Hypothalamus (tissue), 51 donors: ENCODE measurements at places on chromosomes 16 and 17.

DNA sequence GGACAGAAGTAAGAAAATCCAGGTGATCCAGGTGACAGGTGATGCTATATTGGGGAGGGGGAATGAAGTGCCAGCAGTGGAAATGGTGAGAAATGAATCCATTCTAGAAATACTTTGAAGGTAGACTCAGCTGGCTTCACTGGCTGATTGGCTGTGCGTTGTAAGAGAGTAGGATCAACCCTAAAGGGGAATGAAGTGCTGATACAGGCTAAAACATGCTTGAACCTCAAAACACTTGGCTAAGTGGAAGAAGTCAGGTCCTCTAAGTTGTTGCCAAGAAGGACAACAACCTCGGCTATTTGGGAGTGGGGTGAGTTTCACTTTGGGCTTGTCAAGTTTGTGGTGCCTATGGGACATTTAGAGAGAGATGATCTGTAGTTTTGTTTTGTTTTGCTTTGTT lies 24.1 kb upstream of the SCNN1B start:
- no peak for DNase-seq

GRCh38 chr16:54655121-54655590 lies 275.5 kb upstream of the IRX5 start:
- DNase-seq: no peak

DNA sequence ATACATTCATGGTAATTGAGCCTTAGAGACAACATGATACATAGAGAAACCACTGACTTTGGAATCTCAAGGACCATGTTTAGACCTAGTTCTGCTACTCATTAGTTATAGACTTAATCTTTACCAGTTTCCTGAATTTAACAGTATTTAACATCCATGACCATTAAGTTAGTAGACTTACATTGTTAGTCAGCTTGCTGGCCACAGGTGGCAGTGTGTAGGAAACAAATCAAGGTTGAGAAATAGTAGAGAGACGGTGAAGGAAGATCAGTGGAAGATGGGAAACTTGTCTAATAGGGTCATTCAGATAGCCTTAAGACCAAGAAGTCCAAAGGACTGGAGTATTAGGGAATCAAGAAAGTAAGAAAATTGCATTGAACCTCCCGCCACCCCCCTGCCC lies 31.0 kb downstream of the OMG start:
- no peak for DNase-seq

GRCh38 chr16:65372171-65372570 lies 250.3 kb upstream of the CDH11 start:
- DNase-seq: no peak

DNA sequence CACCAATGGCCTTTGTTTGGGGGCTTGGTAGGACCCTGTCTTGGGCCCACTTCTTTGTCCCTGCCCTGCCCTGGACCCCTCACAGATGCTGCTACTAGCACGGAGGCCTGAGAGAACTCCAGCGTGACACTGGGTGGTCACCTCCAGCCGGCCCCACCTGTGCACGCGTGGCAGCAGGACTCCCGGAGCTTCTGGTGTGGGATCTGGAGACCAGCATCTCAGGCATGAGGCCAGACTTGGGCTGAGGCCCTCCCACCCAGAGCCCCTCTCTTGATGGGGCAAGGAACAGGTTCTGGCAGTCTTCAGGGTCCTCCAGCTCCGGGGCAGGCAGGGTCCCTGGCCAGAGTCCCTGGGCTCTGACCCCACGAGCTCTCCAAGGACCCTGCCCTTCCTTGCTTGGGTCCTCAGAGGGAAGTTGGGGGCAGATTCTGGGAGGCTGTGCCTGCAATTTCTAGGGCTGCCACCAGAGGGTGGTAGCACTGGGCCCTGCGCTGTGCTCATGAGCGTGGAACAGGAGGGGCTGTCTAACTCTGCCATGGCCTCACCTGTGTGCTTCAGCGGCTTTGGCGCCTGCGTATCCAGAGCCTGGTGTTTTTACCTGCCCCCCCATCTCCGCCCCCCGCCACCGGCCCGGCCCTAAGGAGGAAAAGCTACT lies 3.1 kb upstream of the BAIAP3 start:
- DNase-seq: no peak

DNA sequence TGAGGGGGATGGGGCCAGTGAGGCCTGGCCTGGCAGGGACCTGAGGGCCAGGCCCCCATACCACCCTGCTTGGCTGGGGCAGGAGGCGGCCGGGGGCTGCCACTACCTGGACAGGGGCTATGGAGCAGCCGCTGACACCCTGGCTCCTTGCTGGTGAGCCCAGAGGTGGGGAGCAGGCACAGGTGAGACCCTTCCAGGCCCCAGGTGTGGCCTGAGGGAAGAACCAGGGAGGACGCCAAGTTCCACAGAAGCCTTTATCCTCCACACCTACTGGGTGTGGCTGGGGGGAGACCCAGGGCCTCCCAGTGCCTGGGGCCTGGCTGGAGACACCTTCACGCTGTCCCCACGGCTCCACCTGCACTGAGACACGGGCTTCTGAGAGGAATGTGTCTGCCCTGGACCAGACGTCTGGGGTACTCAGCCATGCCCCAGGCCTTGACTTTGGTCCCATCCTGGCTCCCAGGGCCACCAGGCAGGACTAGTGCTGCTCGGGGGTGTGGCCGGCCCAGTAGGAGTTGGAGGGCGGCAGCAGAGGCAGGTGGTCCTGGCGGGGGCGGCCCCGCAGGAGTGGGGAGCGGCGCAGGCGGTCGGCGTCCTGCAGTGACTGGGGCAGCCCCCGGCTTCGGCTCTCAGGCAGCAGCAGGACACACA lies 4.7 kb downstream of the SLC22A31 start:
- DNase-seq: no peak

DNA sequence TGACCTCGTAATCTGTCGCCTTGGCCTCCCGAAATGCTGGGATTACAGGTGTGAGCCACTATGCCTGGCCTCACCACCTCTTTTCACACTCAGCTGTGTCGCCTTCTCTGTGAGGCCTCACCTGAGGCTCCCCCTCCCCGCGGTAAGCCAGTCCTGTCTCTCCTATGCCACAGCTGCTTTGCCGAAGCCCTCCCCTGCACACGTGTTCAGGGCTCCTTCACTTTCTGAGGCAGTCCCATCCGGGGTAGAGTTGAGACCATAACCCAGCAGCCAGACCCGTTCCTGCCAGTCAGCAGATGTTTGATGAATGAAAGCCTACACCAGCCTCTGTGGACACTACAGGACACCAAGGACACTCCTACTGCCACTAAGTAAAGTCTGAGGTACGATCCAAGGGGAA lies 10.6 kb downstream of the USP7 start:
- no peak for DNase-seq

DNA sequence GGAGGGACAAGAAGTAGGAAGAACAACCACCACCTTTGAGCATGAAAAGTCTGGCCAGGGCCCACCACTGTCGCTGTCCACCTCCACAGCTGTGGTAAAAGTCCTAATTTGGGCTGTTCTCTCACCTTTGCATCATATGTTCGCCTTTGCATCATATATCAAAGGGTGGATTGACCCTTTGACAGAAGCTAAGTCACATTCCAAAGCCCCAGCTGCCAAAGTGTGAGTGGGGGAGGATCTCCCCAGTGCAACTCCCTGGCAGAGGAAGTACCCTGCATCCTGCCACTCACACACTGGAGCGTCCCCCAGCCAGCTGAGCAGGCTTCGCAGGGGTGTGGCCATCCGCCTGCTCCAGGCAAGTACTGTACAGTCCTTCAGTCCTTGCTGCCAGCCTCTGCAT lies 12.7 kb upstream of the SPECC1 start:
- DNase-seq: no peak

- no peak for DNase-seq
Observed at GRCh38 chr17:79802736-79803420, 6.0 kb upstream of the CBX8 start.

- no peak for DNase-seq
Observed at GRCh38 chr17:56751145-56751738, 82.5 kb downstream of the C17orf67 start.

- no peak for DNase-seq
Observed at GRCh38 chr17:46118964-46119363, 74.3 kb downstream of the KANSL1 start.

DNA sequence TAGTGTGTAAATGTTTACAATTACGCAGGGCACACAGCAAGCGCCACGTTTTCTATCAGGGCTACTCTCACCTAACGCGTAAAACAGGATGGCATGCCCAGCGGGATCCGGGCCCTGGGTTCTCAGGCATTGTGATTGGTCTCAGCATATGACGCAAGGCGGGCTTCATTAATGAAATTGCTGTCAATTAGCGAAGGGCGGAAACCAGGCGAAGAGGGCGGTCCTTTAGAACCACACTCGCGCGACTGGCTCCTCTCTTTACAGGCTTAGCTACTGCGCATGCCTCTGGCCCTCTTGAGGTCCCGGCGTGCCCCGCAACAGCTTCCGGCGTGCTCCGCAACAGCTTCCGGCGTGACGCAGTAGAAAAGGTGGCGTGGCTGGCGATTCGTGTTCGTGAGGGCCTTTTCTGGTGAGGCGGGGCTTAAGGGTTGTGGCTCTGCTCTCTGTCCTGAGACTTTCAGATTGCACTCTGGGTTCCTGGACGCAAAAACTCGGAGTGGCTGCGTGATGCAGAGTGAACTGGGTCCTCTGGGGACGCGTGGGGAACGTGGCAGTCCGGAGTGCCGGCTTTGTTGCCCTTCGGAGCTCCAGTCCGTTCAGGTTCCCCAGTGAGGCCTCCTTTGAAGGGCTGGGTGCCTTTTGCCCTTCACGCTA lies 9.2 kb downstream of the OR2C1 start:
- DNase-seq: peak; percentile 77

GRCh38 chr17:807523-808294 lies 25.6 kb downstream of the MRM3 start:
- no peak for DNase-seq

GRCh38 chr16:72111657-72112451 lies 18.2 kb downstream of the DHX38 start:
- DNase-seq: no peak

- DNase-seq: no peak
Observed at GRCh38 chr16:56198006-56198754, 6.9 kb downstream of the GNAO1 start.

GRCh38 chr17:16345565-16345964 lies 7.7 kb downstream of the CENPV start:
- no peak for DNase-seq

DNA sequence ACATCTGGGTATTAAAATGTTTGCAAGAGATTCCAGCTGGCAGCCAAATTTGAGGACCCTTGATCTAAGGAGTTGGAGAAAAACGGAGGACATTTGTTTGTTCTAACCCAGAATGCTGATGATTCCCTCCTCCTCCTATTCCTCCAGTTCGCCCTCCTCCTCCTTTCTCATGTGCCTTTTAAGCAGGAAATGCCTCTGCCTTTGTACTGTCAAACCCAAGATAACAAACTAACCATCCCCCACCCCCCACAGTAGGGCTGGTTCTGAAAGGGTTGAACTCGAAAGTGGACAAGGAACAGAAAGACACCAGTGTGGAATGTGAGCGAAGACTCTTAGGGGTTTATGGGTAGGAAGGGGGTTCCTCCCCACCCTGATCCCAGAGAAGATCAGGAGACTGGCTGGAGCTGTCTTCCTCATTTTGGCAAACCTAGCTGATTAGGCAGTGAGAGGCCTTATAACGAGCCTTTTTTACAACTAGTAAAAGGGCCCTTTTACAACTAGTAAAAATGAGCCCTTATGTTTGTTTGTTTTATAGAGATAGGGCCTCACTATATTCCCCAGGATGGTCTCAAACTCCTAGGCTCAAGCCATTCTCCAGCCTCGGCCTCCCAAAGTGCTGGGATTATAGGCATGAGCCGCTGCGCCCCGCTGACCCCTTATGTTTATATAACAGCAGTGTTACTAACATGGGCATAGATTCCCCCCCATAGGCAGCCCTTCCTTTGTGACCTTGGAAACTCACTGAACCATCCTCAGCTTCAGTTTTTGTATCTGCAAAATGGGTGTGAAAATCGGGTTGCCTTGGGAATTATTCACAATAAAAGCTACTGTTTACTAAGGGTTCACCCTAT lies 975 bp downstream of the CHD9 start:
- DNase-seq: no peak

DNA sequence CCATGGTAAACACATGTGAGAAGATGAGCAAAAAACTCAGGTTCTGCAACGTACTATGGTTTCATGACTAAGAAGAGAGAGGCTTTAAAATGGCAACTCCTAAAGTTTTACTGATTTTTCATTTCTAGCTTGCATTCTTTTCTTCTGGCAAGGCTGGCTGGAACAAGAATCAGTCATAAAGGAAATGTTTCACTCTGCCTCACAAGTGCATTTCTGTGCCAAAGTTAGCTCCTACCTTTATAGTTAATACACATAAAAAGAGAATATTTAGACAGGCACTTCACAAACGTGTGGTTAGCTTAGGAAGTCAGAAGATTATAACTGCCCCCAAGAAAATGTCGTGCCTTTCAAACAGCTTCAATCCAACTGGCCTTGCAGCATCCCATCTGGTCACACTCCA lies 417.1 kb upstream of the CDH11 start:
- no peak for DNase-seq

GRCh38 chr16:9151597-9151996 lies 60.2 kb downstream of the HAPSTR1 start:
- DNase-seq: no peak

- no peak for DNase-seq
Observed at GRCh38 chr17:12342609-12343435, 322.1 kb downstream of the MAP2K4 start.

DNA sequence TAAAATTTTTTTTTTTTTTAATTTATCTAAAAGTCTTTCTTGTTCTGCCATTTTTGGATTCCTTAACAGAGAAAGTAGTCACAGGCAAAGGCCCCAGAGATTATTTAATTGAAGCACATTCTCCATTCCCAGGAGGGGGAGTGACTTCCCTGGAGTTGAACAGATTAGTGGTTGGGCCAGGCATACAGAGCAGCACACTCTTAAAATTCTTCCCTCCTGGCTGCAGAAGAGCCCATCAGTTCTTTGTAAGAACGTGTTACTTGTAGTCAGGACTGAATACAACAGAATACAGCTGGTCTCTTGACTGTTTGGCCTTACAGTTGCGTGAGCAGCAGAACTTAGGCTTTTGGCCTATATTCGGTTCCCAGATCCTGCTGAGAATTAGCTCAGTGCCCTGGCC lies 1.8 kb downstream of the ALKBH5 start:
- no peak for DNase-seq

DNA sequence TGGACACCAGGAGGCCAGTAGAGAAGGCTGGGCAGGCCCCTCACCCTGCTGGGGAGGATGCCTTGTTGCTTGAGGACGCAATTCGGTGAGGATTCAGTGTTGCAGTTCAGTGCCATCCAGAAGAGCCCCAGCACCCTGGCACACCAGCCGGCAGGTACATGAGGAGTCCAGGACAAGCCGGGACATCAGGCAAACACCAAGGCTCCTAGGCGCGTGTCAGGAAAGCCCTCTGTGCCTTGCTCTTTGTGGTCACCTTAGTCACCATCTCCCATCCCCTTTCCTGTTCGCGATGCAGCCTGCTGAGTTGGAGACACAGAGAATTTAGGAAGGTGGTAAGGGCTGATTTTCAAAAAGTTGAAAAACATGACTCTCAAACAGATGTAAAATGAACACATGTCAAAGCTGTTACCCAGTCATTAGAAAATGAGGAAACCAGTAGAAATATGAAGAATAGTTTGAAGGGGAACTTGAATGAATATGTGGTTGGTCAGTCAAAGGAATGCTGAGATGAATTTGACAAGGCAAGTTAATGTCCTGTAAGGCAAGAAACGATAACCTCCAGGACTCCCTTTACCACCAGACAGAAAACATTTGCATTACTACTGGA lies 2.3 kb upstream of the NCBP3 start:
- DNase-seq: no peak

- DNase-seq: no peak
Observed at GRCh38 chr17:68205808-68206720, 41.8 kb upstream of the AMZ2 start.
